ENCODE measurements at places on chromosomes 4 and X.

DNA sequence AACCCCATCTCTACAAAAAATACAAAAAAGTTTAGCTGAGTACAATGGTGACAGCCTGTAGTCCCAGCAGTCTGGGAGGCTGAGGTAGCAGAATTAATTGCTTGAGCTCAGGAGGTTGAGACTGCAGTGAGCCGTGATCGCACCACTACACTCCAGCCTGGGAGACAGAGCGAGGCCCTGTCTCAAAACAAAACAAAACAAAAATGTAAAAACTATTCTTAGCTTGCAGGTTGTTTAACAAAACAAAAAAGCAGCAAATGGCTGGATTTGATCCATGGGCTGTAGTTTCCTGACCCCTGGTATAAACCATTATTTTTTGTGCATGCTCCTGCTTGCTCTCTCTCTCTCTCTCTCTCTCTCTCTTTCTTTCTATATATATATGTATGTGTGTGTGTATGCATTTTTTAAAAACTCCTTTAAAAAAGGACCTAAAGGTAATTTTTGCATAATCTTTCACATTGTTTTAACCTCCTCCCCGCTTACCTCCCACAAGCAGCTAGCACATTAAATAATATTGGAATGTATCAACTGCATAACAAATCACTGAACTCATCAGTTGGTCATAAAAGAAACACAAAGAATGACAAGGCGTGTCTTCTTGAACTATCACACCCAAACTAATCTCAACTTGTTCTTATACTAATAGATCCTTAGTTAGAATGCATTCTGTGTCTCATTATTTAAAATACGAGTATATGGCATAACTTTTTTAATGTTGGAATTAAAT is 4.8 kb downstream of the AREG start:
- no peak for DNase-seq

DNA sequence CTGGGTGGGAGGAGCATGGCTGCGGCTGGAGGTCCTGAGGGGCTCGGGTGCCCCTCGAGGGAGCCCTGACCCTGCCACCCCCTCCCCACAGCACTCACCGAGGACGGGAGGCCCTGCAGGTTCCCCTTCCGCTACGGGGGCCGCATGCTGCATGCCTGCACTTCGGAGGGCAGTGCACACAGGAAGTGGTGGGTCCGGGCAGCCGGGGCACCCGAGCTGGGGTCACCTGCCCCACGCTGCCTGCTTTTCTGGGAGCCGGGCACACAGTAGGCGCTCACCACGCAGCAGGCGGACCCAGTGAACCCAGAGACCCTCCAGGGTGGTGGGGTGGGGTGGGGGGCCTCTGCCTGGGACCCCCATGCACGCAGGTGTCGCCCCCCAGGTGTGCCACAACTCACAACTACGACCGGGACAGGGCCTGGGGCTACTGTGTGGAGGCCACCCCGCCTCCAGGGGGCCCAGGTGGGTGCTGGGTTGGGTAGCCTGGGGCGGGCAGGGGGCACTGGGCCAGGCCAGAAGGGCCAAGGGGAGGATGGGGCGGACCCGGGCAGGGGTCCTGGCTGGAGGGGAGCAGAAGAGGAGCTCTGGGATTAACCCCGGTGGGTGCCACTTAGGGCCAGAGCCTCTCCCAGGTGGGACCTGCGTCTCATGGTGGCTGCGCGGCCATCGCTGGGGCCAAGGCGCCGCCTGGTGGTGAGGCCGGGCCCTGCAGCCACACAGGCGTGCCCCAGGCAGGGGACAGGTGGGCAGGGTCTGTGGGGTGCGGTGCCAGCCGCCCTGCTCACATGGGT is 1.4 kb downstream of the HGFAC start:
- peak; percentile 58 for DNase-seq

DNA sequence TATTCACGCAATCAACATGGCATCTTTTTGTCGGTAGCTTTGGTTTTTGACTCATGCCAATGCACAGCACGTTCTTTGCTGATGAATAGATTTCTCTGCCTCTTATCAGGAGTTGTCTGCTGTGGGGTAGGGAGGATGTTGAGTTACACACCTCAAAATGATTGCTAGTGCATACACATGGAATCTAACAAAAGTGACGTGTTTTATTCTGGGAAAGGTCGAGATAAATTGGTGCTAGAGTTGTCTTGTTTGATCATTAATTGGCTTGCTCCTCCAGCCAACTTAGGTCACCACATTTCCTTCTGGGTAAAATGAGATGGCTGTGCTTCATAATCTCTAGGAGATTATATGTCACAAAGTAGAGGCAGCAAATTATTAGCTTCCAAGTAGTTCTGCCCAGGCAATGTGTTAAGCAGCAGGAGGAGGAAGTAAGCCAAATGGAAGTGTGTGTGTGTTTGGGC is 3.9 kb downstream of the RAB9A start:
- DNase-seq, result no peak

- DNase-seq, result no peak
Measured at GRCh38 chr4:133385161-133385954, 236.3 kb downstream of the PCDH10 start.

GRCh38 chrX:136143711-136144110 is 3.6 kb upstream of the FHL1 start:
- no peak for DNase-seq
